ENCODE measurements at places on chromosomes 2 and 18.

DNA sequence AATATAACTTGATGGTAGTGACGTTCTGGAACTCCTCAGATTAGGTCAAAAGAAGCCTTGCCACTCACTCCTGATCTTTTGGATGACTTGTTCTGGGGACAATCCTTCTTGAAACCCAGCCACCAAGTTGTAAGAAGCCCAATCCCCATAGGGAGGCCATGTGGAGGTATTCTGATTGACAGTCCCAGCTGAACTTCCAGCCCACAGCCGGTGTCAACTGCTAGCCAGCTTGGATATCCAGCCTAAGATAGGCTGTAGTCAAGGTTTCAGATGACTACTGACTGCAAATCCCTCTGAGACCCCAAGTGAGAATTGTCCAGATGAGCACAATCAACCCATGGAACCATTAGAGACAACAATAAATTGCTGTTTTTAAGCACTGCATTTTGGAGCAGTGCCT is 31.4 kb downstream of the EIF2AK2 start:
- DNase-seq, result no peak

DNA sequence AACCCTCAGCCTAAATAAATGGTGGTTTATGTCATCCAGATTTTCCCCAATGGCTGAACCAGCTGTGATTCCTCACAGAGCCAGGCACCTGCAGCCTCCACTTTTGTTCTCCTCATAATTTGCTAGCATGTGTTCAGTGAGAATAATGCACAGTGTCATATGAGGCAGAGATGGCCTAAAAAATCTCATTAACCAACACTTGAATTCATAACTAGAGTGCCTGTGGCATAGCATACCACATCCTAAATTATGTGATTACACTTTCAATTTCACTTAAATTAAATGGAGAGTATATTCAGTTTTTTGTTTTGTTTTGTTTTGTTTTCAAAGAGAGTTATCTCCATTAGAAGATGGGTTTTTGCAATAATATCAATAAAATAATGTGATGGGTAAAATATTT is 488.0 kb downstream of the CBLN2 start:
- no peak for DNase-seq

DNA sequence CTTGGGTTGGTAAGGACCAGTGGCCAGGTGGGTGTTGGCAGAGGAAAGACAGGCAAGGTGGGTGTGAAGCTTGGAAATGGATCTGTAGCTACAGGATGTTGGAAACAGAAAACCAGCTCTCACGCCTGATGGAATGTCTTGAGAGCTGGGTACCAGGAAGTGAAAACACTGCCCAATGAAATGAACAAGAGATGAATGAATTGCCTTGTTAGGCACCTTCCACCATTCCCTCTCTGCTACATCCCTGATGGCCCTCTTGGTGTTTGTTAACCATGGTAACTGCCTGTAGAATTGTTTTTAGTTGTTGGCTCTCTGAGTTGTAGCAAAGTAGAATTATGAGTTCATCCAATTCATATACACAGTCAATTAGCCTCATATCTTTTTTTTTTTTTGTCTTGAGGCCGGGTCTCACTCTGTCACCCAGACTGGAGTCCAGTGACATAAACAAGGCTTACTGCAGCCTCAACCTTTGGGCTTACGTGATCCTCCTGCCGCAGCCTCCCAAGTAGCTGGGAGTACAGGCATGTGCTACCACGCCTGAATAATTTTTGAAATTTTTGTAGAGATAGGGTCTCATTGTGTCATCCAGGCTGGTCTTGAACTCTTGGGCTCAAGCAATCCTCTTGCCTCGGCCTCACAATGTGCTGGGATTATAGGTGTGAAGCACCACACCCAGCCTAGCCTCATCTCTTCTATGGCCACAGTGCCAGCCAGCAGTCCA is 9.5 kb downstream of the KCMF1 start:
- no peak for DNase-seq

- DNase-seq, result no peak
These were observed 219.7 kb upstream of the HS6ST1 start for GRCh38 chr2:128538396-128538795.

DNA sequence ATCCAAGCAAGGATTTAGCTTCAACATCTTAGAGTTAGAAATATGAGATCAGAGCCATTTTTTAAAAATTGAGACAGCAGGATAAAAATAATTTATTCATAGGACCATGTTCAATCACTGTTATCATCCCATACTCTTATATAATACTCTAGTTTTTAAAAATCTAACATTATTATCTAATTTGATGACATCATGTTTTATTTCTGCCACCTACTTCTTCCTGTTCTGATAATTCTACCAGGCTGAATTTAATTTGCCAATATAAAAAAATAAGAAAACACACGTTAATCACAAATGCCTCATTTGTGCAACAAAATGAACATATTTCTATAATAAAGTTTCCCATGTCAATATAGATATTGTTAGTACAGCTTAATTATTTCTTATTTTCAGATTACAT is 621.7 kb downstream of the KCNJ3 start:
- DNase-seq, result no peak
